ENCODE measurements at places on chromosomes 6 and 20. TPM values are rescaled to one million over a fixed set of nuclear protein-coding genes. Genes with fewer than 3 reads are reported as not detected.

The TSHZ2 gene
- polyA plus RNA-seq: 40.2 TPM

DNA sequence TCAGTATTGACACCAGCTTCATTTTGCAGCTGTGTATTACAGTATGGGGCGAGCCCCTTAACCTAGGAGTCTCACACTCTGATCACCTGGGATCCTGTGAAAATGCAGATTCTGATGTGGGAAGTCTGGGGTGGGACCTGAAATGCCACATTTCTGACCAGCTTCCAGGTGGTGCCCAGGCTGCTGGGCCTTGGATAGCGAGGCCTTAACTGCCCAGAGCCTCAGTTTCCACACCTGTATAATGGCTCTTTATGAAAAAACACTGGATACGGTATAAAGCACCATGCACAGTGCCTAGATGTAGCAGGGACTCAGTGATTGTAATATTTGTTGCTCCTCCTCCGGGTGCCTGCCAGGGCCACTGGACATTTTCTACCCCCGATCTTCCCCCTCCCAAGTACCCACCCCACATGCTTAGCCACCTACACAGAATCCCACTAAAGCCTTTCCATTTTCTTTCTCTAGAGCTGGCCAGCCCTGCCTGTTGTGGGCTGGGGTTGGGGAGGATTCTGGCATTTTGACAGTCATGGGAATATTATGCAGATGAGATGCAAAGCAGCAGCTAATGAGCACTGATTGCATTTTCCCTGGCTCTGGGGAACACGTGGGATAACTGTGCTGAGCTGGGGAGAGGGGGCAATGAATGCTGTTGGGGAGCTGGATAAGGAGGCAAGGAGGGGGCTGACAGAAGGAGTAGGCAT, 44.8 kb downstream of the SPDEF start:
- no peak for DNase-seq

- no peak for DNase-seq
These were observed at the start of gene SYNDIG1 for GRCh38 chr20:24469116-24469893. Gene SYNDIG1 (plus strand): TSS chr20:24469629. CDS start chr20:24543098, 73,469 bp downstream.

GRCh38 chr6:55994531-55994930, 119.1 kb upstream of the BMP5 start:
- DNase-seq: no peak

DNA sequence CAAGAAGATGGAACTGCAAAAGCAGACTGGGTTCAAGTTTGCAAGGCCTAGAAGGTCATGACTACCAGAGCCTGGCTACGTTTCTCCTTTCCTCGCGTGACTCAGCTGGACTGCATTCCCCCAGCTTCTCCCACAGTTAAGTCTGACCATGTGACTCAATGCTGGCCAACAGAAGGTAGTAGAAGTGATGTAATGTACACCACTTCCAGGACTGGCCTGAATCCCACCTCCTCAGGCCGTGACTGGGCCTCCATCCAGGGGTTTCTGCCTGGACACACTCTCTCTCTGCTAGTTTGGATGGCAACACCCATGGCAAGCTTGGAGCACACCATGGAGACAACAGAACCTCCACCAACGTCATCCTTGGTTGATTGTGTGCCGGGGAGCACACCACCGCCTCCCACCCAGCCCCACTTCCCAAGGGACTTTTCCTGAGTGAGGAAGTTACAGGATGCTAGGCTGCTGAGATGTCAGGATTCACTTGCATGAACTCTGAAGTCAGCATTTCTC, 112.0 kb upstream of the CDYL start:
- DNase-seq: peak; percentile 76

GRCh38 chr20:3819411-3820047, 818 bp upstream of the AP5S1 start:
- peak; percentile 55 for DNase-seq

- DNase-seq: no peak
These were observed 208.8 kb downstream of the TFAP2B start for GRCh38 chr6:51027283-51028065.

- DNase-seq: no peak
These were observed 15.8 kb upstream of the SIRPA start for GRCh38 chr20:1879369-1879768.

The BPIFB1 gene
- not detected for polyA plus RNA-seq

The SLC2A10 gene
- 18.4 TPM for polyA plus RNA-seq

DNA sequence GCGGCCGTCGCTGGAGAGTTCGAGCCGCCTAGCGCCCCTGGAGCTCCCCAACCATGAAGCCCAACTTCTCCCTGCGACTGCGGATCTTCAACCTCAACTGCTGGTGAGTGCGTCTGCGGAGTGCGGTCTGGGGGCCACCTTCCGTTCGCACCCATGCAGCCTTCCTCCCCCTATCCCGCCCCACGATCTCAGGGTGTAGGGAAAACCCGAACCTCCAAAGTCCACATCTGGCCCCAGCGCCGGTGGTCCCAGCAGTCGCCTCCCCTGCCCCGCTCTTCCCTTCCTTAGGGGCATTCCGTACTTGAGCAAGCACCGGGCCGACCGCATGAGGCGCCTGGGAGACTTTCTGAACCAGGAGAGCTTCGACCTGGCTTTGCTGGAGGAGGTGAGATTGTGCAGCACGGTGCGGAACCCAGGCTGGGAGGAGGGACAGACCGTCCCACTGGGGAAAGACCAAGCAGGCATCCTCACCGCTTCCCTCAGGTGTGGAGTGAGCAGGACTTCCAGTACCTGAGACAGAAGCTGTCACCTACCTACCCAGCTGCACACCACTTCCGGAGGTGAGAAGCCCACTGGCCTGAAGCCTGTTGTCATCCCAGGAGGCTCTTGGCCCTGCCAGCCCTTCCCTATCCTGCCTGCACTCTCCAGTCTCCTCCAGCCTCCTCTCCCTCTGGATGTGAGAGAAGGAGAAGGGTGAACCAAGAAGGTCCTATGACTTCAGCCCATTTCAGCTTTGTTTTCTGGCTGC, 719 bp downstream of the SMPD2 start:
- DNase-seq: peak; percentile 58

DNA sequence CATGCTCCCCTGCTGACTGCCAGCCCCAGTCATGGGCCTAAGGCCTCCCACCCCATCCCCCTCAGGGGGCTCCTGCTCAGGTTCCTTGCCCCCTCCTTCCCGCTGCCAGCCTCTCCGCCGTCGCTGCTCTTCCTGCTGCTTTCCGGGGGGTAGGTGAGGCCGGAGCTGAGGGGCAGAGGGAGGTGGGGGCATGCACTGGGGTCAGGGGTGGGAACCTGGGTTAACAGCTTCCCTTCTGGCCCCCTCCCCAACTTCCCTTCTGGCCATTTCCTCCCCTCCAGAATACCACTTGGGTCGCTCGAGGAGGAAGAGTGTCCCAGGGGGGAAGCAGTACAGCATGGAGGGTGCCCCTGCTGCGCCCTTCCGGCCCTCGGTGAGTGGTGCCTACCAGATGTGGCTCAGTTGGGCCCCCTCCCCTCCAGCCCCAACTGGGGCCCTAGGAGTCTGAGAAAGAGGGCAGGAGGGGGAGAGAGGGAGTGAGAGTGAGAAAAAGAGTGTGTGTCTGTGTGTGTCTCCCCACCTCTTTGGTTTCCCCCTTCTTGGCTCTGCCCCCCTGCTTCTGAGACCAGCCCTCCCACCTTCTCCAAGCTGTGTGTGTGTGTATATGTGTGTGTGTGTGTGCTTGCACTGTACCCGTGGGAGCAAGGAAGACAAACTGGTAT, 12.1 kb downstream of the SYNGAP1 start:
- DNase-seq: no peak

- no peak for DNase-seq
These were observed 3.6 kb downstream of the GTSF1L start for GRCh38 chr20:43723186-43723585.

The MUC21 gene
- polyA plus RNA-seq: not detected

- no peak for DNase-seq
These were observed 22.7 kb upstream of the CTAGE9 start for GRCh38 chr6:131733376-131734016.

DNA sequence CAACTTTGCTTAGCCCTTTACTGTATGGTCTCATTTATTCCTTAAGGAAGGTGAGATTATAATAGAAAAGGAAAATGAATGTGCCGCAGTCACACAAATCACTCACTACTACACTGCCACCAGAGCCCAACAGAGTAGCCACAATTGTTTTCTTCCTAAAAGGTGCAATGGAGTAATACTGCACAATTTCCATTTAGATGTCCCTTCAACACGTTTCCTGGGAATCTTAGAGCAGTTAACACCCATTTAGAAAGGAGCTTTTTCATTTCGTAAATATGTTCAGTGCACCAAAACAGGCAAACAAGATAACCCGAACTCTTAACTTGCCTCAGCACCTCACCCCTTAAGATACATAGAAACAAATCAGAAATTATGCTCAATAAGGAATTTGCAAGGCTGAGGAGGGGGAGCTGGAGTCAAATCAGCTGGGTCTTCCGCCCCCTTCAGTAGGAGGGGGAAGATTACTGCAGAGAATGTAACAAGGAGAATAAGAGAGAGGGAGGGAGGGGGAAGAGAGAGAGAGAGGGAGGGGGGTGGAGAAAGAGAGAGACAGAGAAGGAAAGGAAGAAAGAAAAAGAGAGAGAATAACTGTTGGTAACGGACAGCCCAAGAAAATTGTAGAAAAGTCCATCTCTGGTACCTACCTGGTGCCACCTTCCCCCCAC, 155.5 kb downstream of the BCAS1 start:
- no peak for DNase-seq

DNA sequence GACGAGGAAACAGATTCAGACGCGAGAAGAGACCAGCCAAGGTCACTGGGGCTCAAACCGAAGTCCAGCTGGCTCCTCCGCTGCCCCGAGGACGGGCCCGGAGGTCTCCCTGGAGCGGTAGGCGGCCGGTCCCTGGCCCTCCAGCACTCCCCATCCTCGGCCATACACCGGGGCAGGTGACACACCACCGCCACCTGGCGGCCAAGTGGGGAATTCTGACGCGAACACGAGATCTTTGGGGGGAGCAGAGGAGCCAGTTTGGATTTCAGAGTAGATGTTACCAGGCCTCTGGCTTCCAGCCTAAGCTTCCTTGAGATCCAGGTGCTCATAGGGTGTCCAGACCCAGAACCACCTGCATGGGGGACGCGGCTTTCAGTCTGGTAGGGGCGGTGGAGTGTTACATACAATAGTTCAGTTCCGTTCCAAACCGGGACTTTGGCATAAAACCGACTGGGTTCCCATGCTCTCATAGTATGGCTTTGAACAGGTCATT, 16.1 kb downstream of the BPIFB1 start:
- DNase-seq: peak; percentile 29

- no peak for DNase-seq
These were observed 46.3 kb upstream of the SCML4 start for GRCh38 chr6:107870381-107870780.

Measured in ovary (tissue), 10 donors.